IPS-NIHi11 (cell line): ENCODE measurements at places on chromosomes 12 and 14.

DNA sequence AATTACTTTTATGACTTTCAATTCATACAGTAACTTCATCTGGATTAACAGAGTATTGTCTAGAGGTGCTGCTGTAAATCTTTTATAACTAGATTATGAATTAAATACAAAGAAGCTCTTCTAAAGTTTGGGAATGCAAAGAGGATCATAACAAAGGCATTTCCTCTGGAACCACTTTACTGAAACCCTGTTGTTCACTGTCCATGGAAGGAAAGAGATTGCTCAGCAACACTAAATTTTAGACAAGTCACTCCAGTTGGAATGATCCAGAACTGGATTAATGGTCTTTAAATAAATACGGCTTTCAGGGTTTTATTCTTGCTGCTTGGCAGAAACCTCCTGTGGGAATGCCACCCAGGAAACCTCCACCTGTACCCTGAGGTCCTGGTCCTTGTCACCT is 250.6 kb downstream of the KSR2 start:
- DNase-seq = no peak

- DNase-seq = peak; percentile 86
These were observed 37.5 kb upstream of the CORO1C start for GRCh38 chr12:108768591-108769500.

DNA sequence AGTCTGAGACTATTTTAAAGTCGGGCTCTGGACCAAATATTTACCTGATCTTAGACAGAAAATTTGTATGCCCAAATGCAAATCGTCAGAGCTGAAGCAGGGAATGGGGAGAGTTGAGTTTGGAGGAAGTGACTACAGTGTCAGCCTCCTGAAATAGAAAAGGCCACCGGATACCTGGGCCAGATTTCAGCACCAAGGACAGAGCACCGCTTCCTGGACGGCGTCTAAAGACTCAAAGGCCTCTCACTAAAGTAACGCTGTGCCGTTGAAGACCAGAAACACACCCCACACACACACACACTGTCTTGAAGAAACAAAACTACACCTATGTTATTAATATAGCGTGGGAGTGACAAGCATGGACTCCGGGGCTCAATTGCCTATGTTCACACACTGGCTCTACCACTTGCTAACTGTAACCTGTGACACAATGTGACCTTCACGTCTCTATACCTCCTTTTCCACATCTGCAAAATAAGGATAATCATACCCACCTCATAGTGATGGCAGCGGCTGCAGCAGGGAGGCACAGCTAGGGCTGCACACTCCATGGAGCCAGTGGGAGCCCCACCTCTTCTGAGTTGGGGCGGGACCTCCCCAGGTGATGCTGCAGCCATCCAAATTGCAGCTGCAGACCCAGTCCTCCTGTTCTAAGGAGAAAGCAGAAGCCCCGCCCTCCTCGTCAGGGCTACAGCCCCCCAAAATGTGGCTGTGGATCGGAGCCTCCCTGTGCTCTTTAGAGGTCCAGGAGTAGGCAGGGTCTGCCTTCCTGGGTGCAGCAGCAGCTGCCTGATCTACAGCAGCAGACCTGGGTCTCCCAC is 35.6 kb downstream of the KRT76 start:
- DNase-seq = peak; percentile 89

GRCh38 chr12:130354407-130354806 is 16.7 kb downstream of the PIWIL1 start:
- no peak for DNase-seq

- no peak for DNase-seq
These were observed 24.7 kb downstream of the SUSD6 start for GRCh38 chr14:69635981-69636639.

DNA sequence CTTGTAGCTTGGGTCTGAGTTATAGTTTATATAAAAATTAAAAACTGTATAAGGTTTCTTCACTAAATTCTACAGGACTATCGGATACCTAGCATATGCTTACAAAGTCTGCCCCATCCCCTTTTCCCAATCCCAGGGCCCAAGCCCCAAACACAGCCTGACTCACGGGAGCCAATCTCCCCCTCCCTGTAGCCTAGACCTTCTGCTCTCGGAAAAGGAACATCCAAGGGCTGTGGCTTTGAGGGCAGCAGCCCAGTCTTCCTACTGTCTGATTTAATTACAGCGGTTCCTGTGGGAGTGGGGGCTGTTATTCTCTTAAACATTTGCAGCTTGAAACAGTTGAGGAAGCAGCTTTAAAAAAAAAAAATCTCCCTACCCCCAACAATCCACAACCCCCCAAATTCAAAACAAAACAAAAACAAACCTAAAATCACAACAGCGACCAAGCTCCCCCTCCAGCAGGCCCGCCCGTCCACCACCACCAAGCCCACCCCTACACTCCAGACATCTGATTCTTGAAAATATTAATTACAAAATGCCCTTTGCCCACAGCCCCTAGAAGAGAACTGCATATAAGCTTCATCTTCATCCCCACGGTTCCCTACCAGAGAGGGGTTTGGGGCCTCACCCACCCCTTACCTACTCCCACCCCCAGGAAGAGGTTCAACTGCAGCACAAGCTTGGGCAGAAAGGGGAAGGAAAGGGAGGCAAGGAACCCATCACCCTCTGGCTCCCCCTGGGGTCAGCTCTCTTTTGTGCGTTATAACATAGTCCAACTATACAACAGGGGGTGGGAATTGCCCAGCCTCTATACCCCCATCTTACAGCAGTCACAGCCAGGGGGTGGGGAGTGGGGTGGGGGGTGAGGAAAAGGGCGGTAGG is 1.1 kb upstream of the PRKAG1 start:
- peak; percentile 82 for DNase-seq

- DNase-seq = no peak
These were observed 81.4 kb upstream of the NCOR2 start for GRCh38 chr12:124648710-124649384.

DNA sequence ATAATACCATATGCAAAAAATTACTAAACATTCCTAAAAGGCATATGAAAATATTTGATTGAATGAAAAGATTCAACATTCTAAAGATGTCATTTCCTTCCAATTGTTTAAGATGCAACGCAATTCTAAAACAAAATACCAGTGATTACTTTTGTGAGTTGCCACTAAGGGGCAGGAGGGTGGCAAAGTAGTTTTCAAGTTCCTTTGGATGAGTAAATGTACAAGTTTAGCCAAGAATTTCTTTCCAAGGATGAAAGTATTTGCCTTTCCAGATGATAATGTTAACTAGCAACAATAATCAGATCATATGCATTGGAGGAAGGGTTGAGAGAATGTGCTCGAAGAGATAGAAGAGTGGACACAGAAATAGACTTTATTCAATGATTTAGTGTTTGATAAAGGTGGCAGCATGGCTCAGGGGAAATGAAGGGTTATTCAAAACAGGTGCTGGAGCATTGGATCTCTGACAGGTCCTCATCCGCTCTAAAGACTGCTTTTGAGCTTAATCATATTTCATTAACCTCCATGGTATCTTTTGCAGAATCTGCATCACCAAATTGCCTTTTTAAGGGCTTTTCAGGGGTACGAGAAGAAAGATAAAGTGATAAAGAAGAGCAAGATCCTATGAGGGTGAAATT is 678.5 kb upstream of the TBX3 start:
- DNase-seq = no peak

GRCh38 chr12:713281-713875 is 39.0 kb upstream of the WNK1 start:
- DNase-seq = no peak

DNA sequence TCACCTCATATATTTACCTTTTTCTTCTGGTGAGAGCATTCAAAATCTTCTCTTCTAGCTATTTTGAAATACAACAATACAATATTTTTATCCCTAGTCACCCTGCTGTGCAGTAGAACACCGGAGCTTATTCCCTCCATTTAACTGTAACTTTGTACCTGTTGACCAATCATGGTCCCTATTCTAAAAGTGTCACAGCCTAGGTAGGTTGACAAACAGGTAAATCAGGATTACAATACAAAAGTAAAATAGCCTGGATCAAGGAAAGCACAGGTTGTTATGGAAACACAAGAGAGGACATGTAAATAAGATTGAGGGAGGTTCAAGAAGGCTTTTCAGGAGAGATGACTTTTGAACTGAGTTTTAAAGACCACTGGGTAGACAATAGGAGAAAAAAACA is 670.9 kb downstream of the DIO2 start:
- no peak for DNase-seq

GRCh38 chr12:45259675-45260074 is 43.8 kb downstream of the ANO6 start:
- no peak for DNase-seq

- DNase-seq = no peak
These were observed 76.5 kb downstream of the VCPKMT start for GRCh38 chr14:50039734-50040400.

GRCh38 chr12:106019144-106019543 is 119.6 kb downstream of the NUAK1 start:
- no peak for DNase-seq

GRCh38 chr14:74360163-74360562 is 11.9 kb downstream of the VRTN start:
- no peak for DNase-seq

- DNase-seq = peak; percentile 52
These were observed 844 bp downstream of the DPF3 start for GRCh38 chr14:72892879-72893635.

DNA sequence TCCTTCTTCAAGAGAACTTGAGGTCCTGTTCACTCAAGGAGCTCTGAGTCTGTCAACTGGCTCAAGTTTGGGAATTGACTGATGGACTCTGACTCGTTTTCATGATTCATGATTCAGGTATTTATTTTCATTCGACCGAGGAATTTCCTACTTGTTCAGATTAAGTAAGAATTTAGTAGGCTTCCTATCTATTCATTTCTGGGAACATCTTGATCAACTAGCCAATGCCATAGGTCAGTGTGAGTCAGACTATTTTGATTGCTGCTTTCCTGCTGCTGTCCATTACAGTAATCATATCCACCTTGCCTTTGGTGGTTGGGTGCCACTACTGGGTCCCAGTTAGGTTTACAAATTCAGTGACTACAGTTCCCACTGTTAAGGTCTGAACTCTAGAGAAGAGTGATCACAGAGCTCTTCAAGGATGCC is 6.1 kb downstream of the FAM186A start:
- no peak for DNase-seq

DNA sequence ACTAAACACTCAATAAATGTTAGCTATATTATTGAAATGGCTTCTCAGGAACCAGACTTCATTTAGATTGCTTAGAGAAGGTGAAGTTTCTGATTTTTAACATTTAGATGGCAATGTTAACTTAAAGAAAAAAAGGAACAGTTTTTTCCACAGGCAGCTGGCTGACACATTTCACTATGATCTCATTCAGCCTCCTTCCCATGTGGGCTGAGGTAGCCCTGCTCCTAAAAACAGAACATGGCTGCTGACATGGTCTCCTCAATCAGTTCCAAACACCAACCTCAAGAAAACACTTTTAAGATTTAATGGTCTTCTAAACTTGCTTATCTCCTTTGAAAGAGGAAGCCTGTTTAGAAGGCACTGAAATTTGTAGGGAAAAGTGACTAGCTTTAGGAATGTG is 23.8 kb downstream of the GNS start:
- no peak for DNase-seq

GRCh38 chr14:104447750-104448149 is 131.8 kb upstream of the C14orf180 start:
- DNase-seq = no peak

DNA sequence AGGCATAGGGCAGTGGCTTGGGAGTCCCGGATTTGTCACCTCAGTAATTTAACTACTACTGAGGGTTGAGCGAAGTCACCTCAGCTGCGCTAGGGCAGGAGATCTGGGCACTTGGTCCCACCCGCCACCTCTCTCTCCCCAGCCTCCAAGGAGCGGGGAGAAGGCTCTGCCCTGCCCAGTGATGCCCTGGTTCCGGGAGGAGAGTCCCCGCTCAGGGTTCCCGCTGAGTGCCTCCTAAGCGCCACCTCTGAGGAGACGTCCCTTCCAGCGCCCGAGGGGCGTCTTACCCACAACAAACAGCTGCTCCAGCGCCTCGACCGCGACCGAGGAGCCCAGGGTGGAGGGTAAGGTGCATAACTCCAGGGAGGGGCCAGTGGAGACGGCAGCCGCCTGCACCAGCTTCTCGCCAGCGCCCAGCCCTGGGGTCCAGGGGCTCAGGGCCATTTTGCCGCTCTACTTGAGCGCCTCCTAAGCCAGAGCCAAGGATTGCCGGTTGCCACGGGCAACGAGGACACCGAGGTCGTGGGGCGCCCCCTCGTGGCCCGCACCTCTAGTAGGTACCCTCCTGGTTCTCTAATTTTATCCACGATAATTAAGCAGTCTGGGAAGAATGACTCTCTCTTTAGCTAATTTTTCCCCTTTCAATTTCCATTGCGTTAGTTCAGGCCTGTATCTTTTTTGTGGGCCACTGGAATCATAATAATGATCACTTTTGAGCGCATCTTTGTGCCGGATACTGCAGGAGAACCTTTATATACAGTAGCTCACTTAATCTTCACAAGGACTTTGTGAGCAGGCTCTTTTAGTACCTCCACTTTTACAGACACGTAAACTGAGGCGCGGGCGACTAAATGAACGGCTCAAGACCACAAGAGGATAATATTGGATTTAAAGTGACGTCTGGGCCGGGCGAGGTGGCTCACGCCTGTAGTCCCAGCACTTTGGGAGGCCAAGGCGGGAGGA is at the start of gene CCDC175:
Gene CCDC175, minus strand, starts transcription at position 481 of the 963 bp plus-strand sequence. Its CDS starts 37 bp downstream, at position 444.
- peak; percentile 91 for DNase-seq

- DNase-seq = no peak
These were observed 11.9 kb downstream of the DGLUCY start for GRCh38 chr14:91125801-91126200.

DNA sequence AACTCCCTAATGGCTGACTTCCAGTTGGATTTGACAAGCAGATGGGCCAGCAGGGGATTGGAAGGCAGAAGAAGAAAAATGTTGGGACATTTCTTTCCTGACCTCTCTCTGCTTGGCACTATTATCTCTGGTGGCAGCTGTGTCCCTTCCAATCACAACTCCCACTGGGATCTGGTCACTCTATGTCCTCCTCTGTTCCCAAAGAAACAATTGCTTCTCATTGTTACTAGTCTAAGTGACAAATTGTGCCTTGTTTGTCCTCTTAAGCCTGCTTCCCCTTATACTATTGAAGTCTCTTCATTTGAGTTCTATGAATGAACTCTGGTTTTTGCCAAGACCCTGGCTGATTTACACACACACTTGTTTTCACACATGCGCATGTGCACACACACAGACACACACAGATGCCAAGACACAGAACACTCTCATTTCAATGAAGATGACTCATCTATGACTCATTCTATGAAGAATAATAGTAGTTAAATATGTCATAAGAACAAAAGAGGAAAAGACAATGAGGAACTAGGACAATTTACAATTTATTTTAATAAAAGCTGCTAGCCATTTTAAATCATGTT is 83.0 kb upstream of the FAR2 start:
- DNase-seq = no peak

- DNase-seq = no peak
These were observed 198.9 kb upstream of the RGS6 start for GRCh38 chr14:71733210-71733883.
